Hematopoietic multipotent progenitor cell treated with erythropoietin and hydrocortisone succinate and interleukin-3 and kit ligand, for 4 days (in vitro differentiated cells): ENCODE measurements at places on chromosomes 3 and 15.

DNA sequence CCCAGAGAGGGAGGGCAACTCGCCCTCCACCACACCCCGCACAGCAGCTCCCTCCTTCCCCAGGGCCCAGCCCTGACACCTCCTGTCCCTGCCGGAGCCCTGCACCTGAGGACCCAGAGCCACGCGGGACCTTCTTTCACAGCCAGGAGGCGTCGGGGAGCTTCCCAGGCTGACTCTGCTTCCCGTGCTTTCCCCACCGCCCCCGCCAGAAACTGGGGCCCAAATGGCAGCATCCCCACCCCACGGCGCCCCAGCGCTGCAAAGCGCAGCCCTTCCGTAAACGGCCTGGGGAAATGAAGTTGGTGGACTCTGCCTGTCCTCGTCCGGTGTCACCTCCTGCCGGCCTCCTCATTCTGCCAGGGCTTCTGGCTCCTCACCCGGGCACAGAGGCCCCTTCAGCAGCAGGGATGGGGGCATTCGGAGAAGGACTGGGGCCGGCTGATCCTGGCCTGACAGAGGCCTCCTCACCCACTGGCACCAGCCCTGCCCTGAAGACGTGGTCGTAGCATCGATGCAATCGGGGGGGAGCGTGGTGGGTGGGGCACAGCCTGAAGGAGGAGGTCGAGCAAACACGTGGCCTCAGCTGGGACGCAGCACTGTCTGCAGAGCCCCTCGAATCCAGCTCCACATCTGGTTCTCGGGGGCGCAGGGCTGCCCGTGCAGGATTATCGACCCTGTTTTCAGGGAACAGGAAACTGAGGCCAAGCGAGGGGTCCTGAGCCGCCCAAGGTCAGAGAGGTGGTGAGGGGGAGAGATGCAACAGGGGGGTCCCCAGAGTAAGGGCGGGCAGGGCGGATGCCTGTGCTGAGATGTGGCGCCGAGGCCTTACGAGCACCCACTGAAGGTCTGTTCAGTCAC, 235.4 kb downstream of the XXYLT1 start:
- DNase-seq, result peak; percentile 26

- DNase-seq, result no peak
Measured at GRCh38 chr15:85458764-85459163, 78.4 kb downstream of the AKAP13 start.

DNA sequence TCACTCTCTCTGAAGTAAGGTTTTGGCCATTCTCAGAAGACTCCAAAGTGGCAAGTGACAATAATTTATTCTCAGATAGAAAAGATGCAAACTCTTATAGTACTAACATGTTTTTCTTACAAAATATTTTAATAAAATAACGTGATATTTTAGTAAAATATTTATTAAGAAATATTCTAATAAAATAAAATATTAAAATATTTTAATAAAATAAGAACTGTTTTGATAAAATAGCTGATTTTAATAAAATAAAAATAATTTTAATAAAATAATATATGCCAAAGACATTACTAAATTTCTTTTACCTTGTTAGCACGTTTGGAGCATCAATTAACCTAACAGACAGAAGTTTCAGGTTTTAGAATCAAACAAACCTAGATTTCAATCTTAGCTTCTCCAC, 424.0 kb upstream of the NECTIN3 start:
- DNase-seq, result no peak

DNA sequence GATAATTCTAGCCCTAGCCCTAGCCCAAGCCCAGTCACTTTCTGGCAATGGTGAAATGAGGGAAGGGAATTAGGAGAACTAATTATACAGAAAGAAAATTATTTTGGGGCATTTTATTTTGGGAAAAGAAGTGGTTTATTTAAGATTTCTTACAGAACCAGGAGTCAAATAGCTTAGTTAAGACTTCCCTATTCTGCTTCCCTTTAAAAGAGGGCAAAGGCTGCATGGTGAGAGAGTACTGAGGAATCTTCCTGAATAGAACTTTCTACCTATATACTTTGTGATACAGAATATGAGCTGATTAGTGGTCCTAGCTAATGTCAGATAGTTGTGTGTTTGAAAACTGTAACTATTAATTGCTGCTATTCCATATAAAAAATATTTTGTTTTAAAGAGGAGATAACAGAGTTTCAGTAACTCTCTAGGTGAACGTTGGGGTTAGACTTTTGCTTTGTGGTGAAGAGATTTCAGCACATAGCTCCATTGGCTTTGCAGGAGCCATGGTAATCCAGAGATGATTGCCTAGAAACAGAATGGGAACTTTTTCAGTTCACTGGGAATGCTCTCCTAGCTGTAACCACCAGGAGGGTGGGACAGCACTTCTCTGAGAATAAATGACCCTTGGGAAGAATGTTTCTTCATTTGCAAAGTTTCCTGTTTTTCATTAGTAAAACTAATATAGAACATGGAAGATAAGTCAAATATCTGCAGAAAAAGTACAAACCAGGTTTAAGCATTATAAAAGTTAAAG, 5.3 kb upstream of the GCSAM start:
- no peak for DNase-seq

- no peak for DNase-seq
Measured at GRCh38 chr15:67777773-67778172, 47.5 kb upstream of the SKOR1 start.

GRCh38 chr3:157073810-157074209, 86.1 kb downstream of the CCNL1 start:
- DNase-seq, result no peak

GRCh38 chr15:63872759-63873510, 39.2 kb upstream of the HERC1 start:
- DNase-seq, result no peak

DNA sequence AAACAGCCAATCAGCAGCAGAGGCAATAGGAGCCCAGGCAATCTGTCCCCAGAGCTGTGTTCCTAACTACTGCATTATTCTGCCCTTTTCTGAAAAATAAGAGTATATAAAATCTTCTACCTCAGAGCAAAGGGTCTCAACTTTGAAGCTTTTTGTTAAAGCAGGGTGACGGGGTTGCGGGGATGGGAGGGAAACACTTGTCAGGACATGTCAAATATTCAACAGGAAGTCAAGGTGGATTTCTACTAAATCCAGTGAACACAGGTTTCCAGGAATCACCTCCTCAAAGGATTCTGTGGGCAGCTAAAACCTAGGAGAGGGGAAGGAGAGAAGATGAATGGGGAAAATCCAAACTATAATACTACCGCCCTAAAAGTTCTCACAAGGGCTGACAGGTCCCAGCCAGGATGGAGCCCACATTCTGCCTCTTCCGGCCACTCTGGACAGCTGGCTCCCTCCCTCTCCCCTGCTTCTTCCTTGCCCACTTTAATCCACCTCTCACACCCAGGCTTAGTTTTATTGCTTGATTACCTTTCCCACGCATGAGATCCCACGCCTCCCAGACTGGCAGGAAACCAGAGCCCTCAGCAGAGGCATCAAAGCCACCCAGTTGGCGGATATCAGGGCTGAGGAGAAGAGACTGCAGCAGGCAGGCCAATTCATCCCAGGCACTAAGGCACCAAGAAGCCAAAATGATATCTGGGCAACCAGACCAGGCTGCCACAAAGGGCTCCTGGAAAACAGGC, 77.2 kb downstream of the OSBPL10 start:
- DNase-seq, result no peak

DNA sequence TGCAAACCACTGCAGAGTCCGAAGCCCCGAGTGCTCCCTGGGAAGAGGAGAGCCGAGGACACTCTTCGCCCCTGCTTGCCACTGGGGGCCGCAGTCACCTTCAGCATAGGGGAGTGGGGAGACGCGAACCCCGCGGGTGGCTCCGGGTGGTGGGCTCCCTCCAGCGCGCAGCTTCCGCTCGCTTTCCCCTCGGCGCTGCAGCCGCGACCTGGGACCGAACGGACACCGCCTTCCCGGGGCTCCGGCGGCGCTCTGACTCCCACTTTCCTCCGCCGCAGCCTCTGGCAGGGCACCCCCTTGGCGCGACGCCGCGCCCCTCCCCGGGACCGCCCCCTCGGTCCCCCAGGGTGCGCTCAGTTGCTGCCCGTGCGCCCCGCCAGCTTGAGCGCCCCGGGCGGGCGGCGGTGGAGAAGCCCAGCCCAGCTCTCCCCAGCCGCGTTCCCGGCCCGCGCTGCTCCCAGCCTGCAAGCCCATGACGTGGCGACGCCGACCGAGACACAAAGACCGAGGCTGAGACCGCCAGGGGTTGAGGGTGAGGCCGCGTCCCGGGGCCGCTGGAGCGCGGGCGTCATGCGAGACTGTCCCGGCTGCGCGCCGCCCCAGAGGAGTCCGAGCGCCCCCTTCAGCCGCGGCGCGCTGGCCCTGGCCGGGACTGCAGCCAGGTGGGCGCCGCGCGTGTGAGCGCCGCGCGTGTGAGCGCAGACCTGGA, at the start of gene MINAR1:
Gene MINAR1 (plus strand): TSS at position 701 of the 709 bp plus-strand sequence. CDS start 23,812 bp downstream, outside the sequence.
- DNase-seq, result peak; percentile 63

DNA sequence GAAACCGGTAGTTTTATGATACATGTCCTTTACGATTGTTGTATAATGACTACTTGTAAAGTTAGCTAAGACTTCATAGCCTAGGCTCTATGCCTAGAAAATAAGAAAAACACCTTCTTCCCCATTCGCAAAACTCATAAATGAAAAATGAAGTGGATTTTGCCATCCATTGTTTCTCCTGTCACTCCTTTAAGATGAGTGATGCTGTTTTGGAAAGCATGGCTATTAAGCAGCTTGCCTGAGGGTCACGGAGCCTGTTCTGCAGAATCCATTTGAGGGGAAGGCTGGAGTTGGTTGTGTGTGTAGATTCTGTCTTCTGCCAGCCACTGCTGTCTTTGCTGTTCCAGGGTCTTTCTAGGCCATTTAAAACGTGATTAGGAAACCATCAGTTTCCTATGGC, 31.5 kb downstream of the ROBO2 start:
- DNase-seq, result no peak

DNA sequence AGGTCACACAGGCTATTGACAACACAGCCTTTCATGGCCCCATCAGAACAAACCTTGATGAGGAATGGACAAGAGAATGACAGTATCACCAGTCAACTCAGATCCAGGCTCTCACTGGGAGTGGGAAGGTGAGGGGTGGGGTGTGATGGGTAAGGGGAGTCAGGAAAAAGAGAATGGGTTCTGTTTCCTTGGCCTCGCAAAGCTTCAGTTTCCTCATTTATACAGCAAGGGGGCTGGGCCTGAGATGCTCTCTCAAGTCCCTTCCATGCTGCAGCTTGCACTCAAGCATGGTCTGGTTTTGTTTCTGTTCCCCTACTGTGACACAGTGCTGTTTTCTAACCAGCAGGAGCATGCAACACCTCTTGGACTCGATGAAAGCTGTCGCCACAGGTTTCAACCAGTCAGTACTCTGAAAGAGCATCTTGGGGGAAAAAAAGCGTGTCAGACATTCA, 65.7 kb upstream of the IL12A start:
- peak; percentile 25 for DNase-seq

GRCh38 chr3:119359476-119360326, 65.5 kb downstream of the ARHGAP31 start:
- DNase-seq, result peak; percentile 25

- DNase-seq, result peak; percentile 20
Measured at GRCh38 chr3:147945968-147946519, 536.9 kb downstream of the ZIC1 start.

- no peak for DNase-seq
Measured at GRCh38 chr3:39332525-39332924, 3.0 kb downstream of the CCR8 start.
